ENCODE measurements at places on chromosomes 2 and 18.

DNA sequence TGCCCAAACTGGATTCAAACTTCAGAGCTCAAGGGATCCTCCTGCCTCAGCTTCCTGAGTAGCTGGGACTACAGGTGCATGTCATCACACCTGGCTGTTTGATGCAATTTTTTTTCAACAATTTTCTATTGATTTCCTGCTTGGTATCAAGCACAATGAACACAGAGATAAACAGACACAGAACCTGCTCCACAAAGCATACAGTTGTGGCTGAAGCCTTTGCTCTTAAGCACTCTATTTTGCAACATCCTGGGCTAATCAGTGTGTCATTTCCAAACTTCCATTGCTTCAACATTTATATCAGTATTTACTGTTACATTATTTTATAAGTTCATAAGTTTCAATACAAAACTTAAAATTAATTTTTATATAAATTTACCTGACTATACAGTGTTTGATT is 79.4 kb downstream of the NEB start:
- DNase-seq: peak; percentile 62

GRCh38 chr2:233228376-233228775 is 23.1 kb upstream of the ATG16L1 start:
- no peak for DNase-seq

GRCh38 chr2:55862673-55863390 is 60.8 kb downstream of the EFEMP1 start:
- no peak for DNase-seq

- DNase-seq: no peak
Measured at GRCh38 chr2:27255660-27256059, 7.2 kb downstream of the SLC30A3 start.

DNA sequence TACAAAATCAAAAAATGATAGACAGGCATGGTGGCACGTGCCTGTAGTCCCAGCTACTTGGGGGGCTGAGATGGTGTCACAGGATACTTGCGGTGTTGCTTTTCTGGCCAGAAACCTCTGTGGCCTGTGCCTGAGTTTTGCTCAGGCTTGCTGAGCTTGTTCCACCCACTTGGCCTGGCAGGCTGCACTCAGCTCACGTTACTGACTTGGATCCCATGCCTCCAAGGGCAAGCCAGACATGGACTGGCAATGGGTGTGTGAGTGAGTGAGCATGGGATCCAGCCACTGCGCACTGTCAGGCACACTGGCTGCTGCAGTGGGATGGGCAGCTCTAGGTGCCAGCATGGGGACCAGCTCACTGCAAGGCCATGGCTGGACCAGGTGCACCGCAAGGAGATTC is 67.9 kb downstream of the NCAPH start:
- no peak for DNase-seq

- DNase-seq: no peak
Measured at GRCh38 chr18:6279308-6279707, 135.4 kb downstream of the L3MBTL4 start.

GRCh38 chr2:140200764-140201163 is 1420.6 kb upstream of the NXPH2 start:
- no peak for DNase-seq

- DNase-seq: no peak
Measured at GRCh38 chr2:179939259-179939658, 67.8 kb downstream of the CWC22 start.

DNA sequence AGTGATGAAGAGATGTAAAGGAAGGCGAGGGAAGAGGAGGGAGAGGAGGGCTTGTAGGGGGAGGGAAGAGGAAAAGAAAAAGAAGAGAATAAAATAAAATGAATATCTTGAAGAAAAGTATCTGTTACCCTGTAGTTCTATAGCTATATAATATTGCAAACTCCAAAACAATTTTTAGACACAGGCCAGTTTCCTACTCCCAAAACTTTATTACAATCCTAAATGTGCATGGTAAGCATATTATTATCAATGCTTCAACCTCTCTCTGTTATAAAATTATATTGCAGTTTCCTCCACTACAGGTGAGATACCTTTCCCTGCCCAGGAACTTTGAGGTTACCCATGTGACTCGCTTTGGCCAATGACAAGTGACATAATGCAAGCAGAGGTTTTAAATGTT is 1351.6 kb upstream of the NRXN1 start:
- no peak for DNase-seq

GRCh38 chr18:30485078-30485477 is 557.5 kb downstream of the DSC3 start:
- no peak for DNase-seq

DNA sequence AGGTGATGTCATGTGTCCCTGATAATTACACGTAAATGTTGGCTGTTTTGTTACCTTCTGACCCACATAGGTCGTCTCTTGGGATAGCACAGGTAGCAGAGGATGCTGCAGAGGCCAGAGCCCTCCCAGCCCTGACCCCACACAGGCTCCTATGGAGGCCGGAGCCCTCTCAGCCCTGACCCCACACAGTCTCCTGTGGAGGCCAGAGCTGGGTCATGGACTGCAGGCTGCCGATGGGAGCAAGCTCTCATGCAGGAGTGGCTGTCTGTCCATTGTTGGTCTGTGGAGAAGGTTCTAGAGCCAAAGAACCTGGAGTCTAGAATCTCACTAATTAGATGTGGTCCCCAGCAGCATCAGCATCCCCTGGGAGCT is 155.5 kb downstream of the LDLRAD4 start:
- no peak for DNase-seq

DNA sequence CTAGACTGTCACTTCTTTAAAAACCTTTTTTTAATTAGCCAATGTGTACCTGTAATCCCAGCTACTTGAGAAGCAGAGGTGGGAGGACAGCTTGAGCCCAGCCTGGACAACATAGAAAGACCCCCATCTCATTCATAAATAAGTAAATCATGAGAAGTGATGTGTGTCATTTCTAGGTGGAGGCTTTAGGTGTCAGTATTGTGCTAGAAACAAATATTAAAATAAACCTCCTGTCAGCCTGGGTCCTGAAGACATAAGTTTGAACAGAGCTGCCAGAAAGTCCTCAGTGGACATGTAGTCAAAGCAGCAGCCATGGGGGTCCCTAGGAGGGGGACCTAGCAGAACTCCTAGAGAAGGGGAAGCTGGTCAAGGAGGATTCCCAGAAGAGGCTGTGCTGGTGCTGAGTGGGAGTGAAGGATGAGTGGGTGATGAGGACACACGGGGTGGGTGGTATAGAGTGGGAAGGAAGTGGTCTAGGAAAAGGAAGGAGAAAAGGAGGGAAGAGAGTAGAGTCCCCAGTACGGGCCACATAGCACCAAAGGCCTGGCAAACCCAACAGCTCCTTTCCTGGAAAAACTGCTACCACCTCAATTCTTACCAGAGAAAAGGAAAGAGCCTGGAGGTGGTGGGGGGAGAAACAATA is 316.6 kb upstream of the NCKAP5 start:
- DNase-seq: peak; percentile 5

DNA sequence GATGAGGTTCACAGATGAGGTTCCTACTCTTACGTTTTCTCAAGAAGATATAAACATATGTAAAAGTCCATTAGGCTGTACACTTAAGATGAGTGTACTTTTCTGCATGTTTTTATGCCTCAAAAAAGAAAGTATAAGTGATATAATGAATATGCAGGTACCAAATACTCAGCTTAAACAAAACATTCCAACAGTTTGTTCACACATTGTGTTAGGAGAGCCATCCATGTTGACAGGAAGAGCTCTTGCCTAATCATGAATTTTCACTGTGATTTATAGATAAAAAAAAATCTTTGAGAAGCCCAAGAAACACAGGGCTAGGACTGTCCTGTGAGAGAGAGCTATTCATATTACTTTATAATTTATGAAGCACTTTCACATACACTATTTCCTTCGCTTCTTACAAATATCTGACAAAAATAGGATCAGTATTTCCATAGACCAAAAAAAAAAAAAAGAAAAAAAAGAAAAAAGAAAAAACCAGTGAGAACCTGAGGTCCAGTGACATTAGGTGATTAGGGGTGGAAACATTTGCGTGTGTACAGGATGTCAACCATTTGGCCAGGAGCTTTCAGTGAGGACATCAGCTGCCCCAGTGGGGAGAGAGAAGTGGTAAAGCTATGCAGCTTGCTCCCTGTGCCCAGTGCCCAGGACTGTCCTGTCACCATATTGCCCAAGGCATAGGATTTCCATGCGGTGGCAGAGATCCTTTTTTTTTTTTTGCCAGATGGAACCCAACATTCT is 38.7 kb downstream of the BUB1 start:
- no peak for DNase-seq

DNA sequence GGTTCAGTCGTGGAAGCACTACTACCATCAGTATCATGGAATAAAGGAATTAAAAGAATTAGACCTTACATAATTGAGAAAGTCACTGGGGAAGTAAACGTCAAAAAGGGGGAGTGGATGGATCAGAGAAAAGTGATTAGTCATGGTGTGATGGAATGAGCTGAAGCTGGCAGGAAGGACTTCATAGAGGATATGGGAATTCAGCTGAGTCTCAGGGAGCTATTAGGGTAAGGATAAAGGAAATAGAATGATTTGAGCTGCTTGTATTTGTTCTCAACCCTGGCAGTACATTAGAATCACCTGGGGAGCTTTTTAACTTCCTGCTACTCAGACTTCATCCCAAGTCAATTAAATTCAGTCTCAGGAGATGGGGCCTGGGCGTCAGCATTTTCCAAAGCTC is 53.4 kb upstream of the SETBP1 start:
- no peak for DNase-seq

GRCh38 chr18:8252371-8252770 is 356.9 kb upstream of the RAB12 start:
- DNase-seq: no peak

DNA sequence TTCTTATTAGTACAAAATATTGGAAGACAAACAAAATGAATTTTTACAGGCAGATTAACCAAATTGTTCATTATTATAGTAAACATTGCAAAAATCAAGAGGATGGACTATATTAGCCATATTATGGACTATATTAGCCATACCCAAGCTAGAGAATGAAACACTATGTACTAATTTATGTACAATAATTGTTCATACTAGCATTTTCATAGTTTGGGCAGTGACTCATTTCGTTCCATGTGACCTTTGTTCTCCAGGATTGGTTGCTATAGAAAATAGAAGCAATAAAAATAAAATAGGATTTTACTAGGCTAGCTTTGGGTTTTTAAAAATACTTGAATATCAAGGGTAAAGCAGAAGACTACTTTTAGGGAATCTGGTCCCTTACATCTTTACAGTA is 176.8 kb downstream of the ZEB2 start:
- DNase-seq: no peak

- peak; percentile 26 for DNase-seq
Measured at GRCh38 chr2:207528980-207529329, 807 bp upstream of the CREB1 start.

GRCh38 chr2:20677301-20678085 is 10.5 kb downstream of the GDF7 start:
- no peak for DNase-seq

GRCh38 chr2:112149194-112149593 is 11.0 kb downstream of the FBLN7 start:
- DNase-seq: no peak

- DNase-seq: no peak
Measured at GRCh38 chr2:210544831-210545230, 11.6 kb upstream of the CPS1 start.

DNA sequence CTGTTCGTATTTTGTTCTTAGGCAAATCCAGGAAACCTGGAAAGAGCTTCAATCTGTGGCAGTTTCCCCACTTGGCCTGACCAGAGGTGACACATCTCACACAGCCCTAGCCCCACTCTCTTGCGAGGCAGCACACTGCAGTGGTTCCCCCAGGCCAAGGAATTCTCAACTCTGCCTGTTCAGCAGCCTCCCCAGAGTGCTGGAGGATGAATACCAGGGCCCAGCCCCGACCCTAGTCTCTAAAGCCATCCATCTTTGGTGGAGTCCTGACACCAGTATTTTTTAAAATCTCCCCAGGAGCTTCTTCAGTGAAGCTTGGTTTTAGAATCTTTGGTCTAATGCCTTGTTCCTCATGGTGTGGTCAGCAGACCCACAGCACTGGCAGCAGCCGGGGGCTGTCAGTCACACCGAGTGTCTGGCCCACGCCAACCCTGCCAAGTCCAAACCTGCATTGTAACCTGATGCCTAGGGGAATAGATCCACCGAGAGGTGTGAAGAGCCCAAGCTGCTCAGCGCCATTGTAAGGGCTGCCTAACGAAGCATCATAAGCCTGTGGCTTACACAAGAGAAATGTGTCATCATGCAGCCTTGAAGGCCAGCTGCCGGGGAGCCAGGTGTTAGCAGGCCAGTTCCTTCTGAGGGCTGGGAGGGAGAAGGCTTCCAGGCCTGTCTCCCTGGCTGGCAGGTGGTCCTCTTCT is 428.7 kb upstream of the ID2 start:
- no peak for DNase-seq

- no peak for DNase-seq
Measured at GRCh38 chr2:215452725-215453124, 16.9 kb upstream of the FN1 start.

GRCh38 chr18:811892-812375 is at the start of gene YES1:
YES1 (minus strand) TSS chr18:812242; CDS start chr18:756827, 55,415 bp downstream.
- DNase-seq: peak; percentile 30

DNA sequence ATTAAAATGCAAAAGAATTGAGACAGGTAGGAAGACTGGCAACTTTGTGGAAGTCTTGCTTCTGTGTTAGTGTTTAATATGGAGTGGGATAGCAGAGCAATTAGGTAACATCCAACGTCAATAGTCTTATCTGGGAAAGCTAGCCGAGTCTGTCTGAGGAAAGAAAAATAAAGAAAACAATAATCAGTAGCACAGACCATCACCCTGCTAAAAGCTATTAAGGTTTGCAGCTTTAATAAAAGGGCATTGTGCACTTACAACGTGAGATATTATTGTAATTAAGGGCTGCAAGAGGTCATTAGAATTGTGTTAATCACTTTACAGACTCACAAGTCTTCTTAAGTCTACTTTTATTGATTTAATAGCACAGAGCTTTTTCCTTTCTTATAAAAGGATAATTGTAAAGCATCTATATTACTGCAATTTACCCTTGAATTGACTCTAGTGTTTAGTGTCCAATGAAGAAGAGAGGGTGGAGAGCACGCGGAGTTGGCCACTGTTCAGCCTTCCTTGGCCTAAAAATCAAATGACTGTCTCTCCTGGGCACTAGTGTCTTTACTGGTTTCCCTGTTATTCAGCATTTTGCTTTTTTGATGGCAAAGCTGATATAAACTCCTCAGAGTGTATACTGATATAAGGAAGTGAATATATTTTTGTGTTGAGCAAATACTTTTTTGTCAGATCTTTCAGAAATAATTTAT is 2.0 kb downstream of the CDH7 start:
- no peak for DNase-seq

- DNase-seq: no peak
Measured at GRCh38 chr2:16170675-16171424, 230.5 kb downstream of the MYCN start.

GRCh38 chr18:40608226-40608625 is 1346.8 kb upstream of the PIK3C3 start:
- DNase-seq: peak; percentile 0

DNA sequence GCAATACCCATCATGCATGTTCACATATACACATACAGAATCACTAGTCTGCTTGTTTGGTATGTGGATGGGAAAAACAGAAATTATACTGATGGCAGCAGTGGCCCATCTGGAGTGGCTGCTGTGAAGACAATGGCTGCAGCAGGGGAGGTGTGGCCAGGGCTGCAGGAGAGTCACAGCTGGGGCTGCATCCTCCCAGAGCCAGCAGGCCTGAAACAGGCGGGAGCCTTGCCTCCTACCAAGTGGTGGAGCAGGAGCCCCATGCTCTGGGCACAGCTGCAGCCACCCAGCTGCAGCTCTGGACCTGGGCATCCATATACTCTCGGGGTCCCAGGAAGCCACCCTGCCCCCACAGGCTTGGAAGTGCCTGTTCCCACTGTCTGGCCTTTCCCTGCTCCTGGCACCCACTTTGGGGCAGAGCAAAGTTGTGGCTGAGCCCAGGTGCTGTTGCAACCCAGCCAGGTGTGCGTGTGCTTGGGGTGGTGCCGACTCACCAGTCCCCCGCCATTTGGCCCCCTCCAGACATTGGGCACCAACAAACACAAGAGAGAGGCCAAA is 136.6 kb downstream of the SPAG16 start:
- no peak for DNase-seq

Measured in AML-193 (cell line).